ENCODE measurements at places on chromosomes 4 and X.

- DNase-seq: peak; percentile 87
Observed at GRCh38 chrX:68827848-68828624, 785 bp upstream of the EFNB1 start.

- no peak for DNase-seq
Observed at GRCh38 chrX:4129626-4130025, 416.2 kb upstream of the PRKX start.

DNA sequence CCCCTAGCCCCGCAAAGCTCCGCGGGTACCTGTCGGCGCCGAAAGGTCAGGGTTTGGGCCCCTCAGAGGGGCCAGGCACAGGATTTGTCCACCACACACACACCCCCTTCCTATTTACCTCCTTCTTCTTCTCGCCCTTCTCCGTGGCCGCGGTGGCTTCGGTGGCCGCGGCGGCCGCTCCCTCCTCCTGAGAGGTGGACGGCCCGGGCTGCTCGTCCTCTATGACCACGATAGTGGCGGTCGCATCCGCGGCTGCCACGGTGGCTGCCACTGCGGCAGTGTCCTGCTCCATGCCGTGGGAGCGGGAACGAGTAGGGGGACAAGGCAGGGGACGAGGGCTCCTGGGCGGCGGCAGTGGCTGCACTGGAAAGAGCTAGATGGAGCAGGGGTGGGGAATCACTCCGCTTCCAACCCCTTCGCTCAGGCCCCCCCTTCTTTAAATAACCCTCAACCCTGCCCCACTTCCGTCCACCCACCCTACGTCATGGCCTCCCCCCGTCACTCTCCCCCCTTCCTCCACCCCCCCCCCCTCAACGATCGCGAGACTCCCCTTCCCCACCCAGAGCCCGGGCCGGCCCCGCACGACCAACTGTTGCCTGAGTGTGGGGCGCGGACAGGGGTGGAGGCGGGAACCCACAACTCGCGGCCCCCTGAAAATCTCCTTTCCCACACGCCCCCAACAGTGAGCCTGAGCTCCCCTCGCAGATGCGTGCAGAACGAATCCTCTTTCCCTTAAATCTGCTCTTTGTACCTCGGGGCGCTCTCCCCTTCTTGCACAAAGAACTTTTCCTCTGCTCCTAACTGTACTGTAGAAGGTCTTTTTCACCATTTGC, at the start of gene SMARCA1:
TSS of gene SMARCA1 (minus strand) at position 412 of the 833 bp plus-strand sequence. CDS start at position 292, 120 bp downstream.
- peak; percentile 56 for DNase-seq

- DNase-seq: no peak
Observed at GRCh38 chr4:148800940-148801339, 358.7 kb upstream of the NR3C2 start.

GRCh38 chr4:2469192-2469984, 482 bp downstream of the RNF4 start:
- DNase-seq: peak; percentile 42

DNA sequence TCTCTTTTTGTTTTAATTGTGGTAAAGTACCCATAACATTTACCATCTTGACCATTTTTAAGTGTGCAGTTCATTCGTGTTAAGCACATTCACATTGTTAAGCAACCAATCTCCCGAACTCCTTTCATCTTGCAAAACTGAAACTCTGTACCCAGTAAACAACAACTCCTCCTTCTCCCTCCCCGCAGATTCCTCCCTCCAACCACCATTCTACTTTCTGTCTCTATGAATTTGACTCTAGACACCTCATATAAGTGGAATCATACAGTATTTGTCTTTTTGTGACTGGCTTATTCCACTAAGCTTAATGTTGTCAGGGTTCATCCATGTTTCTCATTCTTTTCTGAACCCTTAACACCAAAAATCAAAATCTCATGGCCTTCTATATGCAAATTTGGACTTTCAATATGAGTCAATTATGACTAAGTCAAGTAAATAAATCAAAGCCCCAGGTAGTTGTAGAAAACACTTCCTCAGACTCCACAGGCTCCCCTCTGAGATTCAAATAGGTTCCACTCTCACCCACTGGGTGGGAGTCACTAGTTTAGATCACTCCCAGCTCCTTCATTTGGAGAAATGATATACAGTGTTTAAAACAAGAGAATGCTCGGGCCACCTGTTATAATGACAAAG, 9.8 kb upstream of the RTL5 start:
- no peak for DNase-seq

DNA sequence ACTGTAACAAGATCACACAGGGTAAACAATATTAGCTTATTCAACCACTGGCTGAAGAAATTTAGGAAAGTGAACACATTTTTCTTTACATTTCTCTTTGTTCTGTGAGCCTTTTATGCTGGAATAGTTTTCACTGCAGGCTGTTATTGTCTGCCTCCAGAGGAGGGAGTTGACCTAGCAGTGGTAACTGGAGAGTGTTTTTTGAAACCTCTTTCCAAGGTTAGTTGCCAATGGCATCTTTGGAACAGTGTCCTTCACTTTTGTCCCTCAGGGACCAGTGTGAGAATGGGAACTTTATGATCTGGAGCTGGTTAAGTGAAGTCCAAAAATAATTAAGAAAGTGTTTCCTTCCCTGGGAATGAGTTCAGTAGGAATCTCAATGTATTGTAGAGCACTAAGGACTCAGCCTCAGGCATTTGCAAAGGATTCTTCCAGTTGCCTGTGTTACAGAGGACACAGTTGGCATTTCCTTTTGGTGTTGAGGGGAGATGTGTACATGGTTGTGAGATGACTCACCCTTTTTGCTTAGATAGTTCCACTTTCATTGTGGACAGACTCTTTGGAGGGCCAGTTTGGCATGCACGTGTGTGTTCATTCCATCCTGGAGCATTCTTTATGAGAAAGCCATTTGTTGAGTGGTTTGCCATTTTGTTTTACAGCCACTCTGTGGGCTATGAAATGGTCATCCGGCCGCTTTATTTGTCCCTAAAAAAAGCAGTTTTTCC, 61.3 kb downstream of the AR start:
- DNase-seq: peak; percentile 67

DNA sequence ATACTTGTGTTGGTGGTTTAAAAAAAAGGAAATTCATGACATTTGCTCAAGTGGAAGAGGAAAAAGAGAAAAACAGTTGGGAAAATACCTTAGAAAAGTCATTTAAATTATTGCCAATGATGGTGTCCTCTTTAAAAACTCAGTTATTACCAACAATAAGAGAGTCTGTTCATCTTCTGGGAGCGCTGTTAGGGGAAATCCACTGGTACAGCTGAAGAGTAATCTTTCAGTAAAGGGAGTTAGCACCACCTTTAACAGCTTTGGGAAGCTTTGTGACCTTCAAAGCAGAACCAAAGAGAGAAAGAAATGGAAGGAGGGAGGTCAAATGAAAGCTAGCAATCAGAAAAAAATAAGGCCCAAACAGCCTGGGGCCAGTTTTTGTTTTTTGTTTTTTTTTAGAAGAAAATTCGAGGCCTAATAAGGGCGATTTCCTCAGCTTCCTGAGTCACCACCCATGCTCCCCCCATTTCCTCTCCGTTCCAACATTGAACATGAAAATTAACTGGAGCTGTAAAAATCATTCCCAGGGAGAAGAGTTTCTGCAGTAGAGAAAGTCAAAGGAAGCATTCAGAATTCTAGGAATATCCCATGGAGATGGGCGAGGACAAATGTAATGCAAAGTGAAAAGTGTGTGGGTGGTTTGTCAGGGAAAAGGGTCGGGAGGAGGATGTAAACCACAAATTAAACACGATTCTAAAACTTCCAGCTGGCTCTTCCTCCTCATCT, 115.1 kb downstream of the SH3KBP1 start:
- DNase-seq: peak; percentile 43

DNA sequence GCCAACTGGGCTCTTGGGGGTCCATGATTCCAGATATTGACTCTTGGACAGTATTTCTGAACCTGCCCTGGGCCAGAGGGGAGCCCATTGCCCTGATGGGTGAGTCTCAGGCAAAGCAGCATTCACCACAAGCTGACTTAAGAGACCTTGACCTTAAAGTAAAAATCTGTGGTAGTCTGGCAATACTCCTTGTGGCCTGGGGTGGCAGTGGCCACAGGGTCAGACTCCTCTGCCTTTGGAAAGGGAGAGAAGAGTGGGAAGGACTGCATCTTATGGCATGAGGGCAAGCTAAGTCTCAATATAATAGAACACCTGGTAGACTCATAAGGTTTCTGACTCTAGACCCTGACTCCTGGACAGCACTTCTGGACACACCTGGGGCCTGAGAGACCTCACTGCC, 340.3 kb upstream of the MAD2L1 start:
- DNase-seq: no peak

DNA sequence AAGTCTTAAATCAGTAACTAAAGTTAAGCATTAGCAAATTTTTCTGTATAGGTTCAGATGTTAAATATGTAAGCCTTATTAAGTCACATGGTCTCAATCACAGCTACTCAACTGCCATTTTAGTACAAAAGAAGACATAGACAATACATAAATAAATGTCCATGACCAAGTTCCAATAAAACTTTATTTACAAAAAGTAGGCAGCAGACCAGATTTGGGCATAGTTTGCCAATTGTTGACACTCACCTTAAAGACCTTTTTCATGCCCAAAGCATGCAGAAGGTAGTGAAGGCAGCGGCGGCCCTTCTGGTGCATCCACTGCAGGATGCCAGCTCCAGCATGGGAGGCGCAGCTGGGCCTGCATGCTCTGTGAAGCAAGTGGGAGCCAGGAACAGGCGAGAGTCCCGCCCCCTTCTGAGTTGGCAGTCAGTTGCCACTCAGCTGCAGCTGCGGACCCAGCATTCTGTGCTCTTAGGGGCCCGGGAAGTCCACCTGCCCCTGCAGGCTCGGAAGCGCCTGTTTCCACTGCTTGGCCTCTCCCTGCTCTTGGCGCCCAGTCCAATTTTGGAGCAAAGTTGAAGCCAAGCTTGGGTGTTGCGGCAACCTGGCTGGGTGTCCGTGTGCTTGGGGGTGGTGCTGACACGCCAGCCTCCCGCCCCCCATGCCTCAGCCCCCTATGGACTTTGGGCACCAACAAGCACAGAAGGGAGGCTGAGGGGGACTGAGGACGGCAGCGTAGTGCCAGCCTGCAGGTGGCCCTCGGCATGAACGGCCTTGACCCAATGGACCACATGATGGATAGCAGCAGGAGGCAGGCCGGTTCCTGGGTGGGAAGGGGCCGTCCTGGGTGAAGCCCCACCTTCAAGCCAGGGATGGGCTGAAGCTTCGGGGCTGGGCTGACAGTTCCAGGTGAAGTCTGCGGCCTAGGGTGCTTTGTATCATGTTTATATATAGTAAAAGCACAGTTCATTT, 42.4 kb upstream of the PABPC4L start:
- no peak for DNase-seq

DNA sequence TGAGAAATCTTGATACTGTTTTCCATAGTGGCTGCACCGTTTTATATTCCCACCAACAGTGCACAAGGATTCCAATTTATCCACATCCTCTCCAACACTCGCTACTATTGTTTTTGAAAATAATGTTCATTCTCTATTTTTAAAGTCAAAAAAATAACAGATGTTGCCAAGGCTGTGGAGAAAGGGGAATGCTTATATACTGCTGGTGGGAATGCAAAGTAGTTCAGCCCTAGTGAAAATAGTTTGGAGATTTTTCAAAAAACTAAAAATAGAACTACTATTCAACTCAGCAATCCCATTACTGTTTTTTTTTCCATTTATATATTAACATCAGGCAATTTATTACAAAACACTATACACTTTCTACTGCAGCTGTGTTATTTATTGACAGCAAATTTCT, 208.7 kb downstream of the CBLL2 start:
- DNase-seq: peak; percentile 78

GRCh38 chr4:90444904-90445303, 317.7 kb downstream of the CCSER1 start:
- DNase-seq: no peak

GRCh38 chrX:153767674-153768055, 3.6 kb downstream of the PLXNB3 start:
- DNase-seq: no peak

DNA sequence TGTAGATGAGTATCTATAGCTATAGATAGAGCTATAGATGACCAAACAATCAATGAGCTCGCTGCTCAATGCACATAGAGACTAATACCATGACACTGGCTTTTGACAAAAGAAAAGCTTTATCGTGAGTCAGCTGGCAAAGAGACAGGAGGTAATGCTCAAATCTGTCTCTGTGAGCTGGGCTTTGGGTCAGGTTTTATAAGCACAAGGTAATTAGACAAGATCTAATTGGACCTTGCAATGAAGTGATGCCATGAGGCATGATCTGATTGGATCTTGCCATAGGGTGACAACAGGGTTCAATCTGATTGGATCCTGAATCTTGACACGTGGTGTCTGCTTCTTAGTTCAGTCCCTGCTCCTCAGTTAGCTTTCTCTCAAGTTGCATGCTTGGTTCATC, 180.7 kb upstream of the MXRA5 start:
- no peak for DNase-seq

GRCh38 chr4:112321776-112322684, 24.9 kb downstream of the ALPK1 start:
- DNase-seq: peak; percentile 68

DNA sequence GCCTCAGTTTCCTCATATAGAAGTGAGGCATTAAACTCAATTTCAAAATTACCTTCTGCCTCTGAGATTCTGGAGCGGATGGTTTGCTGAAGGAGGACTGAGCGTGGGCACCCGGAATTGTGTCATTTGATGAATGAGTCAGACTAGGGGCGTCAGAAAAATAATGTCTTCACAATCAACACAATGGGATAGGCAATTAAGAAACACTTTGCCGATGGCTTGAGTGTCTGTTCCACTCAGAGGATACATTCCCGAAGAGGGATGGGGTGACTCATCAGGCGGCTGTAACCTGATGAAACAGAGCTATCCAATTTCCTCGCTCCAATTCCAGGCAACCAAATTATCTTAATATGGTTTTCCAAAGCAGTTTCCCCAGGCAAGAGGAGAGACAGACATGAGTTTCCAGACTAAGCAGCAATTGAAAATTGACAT, 1.2 kb upstream of the CHRNA9 start:
- peak; percentile 76 for DNase-seq

- DNase-seq: no peak
Observed at GRCh38 chr4:181685461-181685860, 557.7 kb upstream of the TENM3 start.

GRCh38 chrX:13433298-13433605, 113.4 kb upstream of the ATXN3L start:
- DNase-seq: peak; percentile 75

DNA sequence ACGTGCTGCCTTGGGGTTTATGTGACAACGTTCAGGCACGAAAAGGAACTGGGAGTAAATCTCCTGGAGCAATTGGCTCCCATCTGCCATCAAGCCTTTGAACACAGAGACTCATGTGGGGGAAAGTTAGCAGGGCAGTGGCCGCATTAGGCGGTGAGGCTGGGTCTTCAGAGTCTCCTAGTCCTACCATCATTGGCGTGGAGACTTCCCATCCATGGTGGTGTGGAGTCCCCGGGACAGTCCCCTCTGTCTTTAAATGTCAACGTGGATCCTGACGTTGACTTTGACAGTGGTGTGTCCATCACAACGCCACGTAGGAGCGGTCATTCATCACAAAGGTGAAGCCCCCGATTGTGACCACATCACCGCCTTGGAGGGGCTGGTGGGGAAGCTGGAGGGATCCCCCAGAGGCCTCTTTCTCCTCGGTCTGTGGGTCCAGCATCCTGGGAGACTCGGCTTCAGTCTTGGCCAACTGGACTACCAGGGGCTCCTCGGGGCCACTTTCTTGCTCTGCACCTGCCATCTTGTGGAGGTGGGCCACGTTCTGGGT, 21.8 kb downstream of the CRLF2 start:
- no peak for DNase-seq

Measured in lung microvascular endothelial cell (primary cell).